ENCODE measurements at places on chromosomes 1 and 21.

- DNase-seq: no peak
These were observed 18.2 kb upstream of the RUNX3 start for GRCh38 chr1:24948079-24948827.

DNA sequence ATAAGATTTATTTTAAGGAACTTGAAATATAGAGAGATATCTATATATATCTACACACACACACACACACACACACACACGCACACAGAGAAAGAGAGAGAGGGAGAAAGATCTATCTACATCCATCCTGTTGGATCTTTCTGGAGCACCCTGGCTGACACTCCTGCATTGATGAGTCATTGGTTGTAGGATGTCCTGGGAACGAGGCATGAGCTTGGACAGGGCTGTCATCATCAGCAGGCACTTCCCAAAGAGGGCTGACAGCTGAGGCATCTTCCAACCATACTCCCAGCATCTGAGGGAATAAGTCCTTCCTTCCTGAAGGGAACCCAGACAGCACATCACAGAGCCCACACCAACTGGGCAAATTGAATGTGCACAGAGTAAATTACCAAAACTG lies 99.1 kb upstream of the ERG start:
- no peak for DNase-seq

DNA sequence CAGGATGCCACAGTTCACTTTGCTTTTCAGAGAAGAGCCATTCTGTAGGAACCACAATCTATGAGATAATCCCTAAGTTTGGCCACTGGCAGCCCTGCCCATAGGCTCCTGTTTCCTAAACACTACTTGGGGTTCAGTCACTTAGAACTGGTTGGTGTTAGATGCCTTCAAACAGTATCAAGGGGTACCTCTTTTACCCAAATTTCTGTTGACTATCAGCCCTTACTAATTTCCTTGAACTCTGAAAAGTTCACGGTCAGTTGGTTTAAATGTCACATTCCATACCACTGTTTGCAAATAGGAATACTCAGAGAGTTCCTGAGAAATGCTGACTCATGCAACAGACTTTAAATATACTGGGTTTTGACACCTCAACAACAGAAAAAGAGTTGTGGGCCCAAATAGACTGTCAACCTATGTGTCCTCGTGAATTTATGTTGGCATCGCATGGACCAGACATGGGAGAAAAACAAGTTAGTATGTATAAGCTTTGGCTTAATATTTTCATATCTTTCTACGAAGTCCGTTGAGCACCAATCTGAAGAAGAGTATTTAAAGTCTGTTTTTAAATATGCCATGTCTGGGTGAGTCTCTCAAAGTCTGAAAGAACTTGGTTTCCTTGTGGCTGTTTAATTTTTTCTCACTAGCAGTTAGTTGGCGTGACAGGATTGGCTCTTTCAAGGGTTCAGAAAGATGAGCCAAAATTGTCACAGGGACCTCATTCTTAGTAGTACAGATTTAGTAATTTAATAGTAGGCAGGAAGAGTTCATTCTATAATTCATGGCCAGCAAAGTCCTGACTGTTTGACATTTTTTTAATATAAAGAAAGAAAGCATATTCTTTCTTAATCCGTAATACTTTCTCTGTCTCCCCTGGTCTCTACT lies 56.5 kb upstream of the ZNF326 start:
- DNase-seq: no peak

DNA sequence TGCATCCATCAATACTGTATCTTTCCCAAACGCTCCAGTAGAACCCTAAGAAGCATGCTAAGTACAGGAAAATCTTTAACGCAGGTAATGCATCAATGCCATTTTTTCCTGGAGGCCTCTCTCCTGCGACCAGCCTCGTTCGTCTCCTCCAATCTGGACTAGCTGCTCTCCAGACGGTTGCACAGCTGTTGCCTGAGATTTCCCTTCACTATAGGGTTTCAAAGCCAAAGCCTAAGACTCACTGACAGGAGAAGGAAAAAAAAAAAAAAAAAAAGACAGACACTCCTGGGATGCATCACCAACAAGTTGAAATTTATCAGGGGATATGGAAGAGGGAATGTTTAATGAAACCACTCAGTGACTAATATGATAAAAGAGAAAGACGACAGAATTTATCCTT lies 93.0 kb downstream of the APP start:
- no peak for DNase-seq
